ENCODE measurements at places on chromosomes 16 and 17.

GRCh38 chr17:1275962-1276736 is 3.3 kb upstream of the TRARG1 start:
- no peak for DNase-seq

DNA sequence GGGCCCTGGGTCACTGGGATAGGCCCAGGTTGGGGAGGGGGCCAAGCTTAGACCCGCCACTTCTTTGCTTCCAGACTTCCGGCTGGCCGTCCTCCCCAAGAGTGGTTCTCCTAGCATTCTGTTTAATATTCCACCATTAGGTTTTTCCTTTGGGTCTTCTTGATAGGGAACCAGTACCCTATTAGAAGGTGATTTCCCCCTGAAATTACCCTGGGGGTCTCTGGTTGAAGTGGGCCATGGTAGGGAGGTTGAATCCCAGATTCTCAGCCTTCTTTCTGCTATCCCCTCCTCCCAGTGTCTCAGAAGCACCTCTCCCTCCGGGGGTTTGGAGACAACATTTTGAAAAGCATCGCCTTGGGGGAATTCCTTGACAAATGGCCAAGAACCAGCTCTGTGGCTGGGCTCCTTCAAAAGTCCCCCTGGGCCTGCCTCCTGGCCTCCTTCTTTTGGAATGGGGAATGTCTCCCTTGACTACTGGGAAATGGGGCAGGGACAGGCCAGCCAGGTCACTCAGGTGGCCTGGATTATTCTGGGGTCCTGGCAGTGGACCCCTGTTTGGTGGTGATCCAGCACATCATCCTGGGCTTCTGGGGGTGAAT is 5.7 kb downstream of the LASP1 start:
- DNase-seq: no peak

DNA sequence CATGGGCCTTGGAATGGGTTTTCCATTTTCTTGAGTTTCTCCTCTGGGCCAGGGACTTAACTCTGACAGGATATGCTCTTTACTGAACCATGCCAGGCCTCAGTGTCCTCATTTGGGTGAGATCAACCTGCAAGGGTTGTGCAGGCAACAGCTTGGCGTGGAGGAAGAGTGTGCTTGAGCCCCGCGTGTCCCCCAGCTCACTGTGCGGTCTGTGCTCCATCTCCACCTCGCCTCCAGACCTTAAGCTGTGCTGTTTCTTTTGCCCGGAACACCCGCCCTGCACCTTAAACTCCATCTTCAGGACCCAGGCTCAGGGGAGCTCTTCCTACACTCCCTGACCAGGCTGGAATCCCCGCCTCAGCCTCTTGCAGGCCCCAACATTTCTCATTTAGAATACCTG is 9.7 kb downstream of the RUSF1 start:
- no peak for DNase-seq

- DNase-seq: no peak
These were observed 179.4 kb upstream of the NLRP1 start for GRCh38 chr17:5763595-5764306.

- DNase-seq: no peak
These were observed 9.8 kb downstream of the SLFN5 start for GRCh38 chr17:35252651-35253050.

GRCh38 chr17:55325406-55325805 is 60.6 kb downstream of the HLF start:
- DNase-seq: no peak

DNA sequence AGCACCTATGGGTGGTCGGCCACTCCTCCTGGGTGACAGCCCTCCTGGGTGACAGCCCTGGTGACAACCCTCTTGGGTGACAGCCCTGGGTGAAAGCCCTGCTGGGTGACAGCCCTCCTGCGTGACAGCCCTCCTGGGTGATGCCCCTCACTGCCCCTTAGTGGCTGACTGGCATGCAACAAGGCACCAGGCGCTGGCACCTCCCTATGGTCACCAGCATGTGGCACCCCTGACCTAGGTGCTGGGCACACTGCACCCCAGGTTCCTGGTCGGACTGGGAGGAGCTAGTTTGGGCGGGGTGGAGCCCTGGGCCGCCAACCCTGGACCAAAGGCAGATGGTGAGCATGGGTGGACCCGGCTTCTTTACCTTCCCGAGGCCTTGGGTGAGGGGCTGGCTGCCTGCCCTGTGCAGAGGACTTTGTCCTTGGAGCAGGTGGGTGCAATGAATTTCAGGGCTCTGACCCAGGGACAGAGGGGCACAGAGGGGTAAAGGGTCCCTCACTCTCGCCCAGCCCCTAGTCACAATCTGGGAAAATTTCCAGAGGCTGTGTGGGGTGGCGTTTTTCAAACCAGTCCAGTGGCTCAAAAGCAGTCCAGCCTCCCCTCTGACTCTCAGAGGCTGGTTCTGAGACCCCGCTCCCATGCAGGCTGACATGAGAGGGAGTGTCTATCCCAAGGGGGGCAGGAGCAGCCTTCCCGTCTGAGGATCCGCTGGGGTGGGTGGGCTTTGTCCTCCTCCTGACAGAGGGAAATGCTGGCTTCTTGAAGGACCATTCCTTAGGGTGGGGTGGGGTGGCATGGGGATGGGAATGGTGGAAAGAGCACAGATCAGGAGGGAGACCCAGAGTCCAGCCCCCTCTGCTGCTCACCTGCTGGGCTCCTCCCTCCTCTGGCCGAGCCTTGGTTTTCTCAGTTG is 25.9 kb upstream of the TNFRSF13B start:
- DNase-seq: no peak

- DNase-seq: no peak
These were observed 36.7 kb downstream of the CMIP start for GRCh38 chr16:81481207-81481821.

DNA sequence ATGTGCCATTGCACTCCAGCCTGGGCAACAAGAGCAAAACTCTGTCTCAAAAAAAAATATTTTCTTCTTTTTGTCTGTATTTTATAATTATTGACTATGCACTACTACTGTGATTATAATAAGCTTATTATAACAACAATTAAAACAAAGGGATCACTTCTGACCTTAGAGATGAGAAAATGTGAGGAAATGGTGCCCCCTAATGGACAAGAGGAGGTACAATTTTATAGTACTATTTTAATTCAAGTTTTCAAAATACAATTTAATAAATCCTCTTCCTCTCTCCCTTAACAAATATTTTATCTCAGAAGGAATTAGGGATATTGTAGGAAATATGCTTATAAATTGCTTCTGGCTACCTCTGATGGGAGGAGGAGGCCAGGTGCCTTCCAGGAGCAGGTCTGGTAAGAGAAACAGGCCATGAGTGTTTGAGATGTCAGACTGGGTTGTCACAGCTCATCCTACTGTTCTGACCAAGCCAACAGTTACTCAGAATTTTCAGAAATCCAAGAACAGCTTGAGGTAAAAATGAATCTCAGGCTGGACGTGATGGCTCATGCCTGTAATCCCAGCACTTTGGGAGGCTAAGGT is 14.0 kb downstream of the VPS53 start:
- DNase-seq: no peak

DNA sequence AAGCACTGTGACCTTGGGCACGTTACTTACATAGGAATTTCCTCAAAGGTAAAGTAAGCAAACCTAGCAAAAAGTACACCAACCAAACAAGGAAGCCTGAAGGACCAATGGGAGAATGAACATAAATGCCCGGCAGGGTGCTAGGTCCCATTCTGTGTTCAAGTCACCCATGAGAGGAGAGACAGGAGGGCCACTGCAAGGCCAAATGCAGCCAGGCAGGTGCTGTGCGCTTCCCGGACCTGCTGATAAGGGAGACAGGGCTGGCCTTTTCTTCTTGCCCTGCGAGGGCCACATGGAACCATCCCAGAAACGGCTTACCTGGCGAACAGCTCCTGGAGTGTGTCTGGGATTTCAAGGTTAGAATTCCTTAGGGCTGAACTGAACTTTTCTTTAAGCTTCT is 69.0 kb downstream of the GTF3C1 start:
- no peak for DNase-seq

DNA sequence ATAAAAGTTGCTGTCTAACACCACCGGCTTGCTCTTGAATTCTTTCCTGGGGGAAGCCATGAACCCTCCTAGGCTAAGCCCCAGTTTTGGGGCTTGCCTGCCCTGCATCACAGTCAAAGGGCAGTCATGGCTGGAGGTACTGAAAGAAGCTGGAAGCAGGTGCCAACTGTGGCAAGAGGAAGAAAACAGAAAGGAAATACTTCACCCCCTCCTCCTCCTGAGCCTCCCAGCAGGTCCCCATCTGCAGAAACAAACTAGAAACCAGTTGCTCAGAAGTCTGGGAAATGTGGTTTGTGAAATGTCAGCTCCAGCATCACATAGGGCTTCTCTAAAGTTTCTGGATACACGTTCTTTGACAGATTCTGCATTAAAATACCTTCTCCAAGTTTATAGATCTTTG is 150.0 kb upstream of the PSMD7 start:
- DNase-seq: no peak

DNA sequence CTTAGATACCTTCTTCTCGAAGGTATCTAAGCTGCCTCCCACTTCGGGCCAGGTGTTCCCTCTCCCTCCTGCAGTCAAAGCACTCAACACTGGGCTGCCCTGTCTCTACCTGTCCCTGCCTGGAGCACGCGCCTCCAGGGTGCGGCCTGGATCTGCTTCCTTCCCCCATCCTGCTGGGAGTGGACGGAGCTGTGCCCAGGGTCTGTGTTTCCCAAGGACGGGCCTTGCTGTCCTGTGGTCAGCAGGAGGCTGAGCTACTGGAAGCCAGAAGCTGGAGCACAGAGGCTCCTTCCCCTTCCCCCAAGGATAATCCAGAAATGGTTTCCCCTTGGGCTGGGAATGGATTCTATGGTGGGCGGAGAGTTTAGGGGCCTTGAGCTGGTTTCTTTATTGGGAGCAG is 16.7 kb downstream of the LLGL2 start:
- DNase-seq: no peak

DNA sequence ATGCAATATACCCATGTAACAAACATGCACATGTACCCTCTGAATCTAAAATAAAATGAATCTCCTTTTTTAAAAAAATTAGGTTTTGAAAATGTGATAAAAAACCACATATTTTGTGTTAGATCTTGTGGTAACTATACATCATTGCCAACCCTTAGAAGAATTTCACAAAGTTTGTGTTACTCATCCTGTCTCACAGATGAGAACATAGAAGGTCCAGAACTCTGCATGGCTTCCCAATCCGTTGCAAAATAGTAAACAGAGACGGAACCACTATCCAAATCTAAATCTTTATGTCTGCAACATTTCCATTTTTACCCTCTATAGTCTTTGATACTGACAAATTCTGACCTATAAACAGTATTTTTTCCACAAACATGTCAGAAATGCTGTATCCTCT is 759.9 kb downstream of the KCNJ2 start:
- no peak for DNase-seq

DNA sequence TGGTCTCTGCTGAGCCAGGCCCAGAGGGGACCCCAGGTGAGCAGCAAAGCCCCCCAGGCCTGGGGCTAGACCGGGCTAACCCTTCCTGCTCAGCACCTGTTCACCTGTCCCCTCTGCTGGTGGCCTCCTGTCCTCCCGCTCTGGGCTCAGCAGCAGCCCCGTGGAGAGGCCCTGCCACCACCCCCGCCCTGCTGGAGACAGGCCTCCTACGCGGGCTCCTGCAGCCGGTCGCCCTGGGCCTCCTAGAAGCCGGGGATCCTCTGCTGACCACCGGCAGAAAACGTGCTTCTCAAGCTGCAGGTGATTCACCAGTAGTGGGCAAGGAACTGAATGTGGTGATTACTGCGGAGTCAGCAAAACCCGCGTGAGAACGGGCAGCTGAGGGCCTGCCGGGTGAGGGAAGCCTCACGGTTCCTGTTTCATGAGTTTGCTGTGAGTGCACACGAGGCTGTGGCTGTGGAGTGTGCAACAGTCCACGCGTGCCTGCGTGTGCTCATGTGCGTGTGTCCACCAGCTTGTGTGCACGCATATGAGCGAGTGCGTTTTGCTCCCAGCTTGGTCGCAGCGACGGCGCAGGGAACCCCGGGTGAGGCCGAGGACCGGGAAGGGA is 792 bp downstream of the SECTM1 start:
- DNase-seq: no peak
